ENCODE measurements at places on chromosomes 2 and 18.

DNA sequence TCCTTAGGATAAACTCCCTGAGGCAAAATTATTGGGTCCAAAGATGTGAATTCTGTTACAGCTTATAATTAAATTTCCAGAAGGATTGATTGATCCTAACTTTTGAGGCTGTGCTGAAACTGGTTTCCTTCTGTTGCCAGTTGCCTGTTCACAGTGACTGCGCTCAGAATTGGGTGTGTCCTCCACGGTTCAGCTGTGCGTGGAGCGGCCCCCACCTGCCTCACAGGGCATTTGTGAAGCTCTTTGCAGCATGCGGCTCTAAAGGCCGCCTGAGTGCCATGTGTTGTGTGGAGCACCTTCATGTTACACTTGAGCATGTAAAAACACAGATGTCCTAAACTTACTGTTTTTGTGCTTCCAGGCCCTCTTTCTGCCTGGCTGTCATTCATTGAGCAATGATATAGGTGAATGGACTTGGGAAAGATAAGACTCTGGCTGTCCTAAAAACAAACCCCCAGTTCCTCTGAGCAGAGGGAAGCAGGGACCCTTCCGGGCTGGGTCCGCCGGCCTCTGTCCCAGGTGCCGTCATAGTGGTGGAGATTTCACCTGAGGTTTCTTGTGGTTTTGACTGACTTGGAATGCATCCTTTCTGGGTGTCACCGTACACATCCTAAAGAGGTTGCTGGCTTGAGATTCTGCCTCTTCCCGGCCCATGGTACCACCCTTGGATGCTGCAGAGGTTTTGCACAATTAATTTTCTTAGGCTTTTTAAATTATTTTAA, 173.6 kb downstream of the LDLRAD4 start:
- no peak for DNase-seq

DNA sequence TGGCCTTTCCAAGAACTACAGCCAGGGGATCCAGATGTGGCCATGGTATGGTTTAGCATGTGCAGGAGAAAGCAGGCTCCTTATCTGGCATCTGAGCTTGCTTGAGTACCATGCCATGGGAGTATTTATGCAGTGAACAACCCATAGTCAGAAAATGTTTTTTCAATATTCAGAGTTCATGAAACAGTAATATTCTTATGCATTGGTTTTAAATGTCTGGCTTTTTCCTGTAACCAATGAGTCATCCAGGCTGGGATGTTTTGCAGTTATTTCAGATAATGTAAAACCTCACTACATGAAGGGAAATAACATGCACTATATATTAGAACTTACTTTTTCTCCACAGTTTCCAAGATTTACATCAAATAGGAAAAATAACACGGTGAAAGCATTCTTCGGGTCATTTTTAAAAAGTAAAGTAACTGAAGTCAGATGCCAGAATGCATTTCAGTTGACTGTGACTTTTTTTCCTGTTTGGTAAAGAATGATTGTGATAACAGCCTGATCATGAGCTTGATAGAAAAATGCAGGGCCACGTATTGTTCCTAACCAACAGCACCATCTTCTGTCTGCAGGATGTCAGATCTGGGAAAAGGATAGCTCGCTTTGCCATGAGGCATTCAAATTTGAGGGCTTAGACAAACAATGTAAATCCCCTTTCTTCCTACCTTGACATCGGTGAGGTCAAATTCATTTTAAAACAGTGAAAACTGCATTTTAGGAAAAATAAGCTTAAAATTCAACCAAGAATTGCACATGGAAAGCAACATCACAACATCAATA, 152.8 kb downstream of the DSC3 start:
- no peak for DNase-seq

DNA sequence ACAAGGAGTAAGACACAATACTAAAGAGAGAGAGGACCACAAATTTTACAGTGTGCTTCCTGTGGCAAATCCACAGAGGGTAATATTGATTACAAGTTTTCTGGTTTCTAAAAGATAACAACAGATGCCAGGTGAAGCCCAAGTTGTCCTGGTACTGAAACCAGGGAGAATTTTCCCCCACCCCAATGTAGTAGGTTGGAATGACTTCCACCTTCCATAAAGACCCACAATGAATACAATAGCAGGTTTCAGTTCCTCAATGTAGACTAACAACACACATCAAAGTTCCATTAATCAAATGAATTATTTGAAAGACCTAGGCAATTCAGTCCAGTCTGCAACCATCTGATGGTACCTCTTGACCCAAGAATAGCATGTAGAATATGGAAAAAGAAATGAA, 44.0 kb upstream of the TMEM247 start:
- DNase-seq = no peak

- no peak for DNase-seq
Observed at GRCh38 chr2:170517538-170517937, 197.6 kb upstream of the SP5 start.

- DNase-seq = no peak
Observed at GRCh38 chr2:222952204-222952603, 91.4 kb downstream of the ACSL3 start.

DNA sequence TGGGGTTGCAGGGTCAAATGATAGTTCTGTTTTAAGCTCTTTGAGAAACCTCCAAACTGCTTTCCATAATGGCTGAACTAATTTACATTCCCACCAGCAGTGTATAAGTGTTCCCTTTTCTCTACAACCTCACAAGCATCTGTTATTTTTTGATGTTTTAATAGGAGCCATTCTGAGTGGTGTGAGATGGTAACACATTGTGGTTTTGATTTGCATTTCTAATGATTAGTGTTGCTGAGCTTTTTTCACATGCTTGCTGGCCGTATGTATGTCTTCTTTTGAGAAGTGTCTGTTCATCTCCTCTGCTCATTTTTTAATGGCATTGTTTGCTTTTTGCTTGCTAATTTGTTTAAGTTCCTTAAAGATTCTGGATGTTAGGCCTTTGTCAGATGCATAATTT, 107.7 kb downstream of the PDE11A start:
- no peak for DNase-seq

- DNase-seq = no peak
Observed at GRCh38 chr2:67579806-67580205, 182.7 kb downstream of the ETAA1 start.

DNA sequence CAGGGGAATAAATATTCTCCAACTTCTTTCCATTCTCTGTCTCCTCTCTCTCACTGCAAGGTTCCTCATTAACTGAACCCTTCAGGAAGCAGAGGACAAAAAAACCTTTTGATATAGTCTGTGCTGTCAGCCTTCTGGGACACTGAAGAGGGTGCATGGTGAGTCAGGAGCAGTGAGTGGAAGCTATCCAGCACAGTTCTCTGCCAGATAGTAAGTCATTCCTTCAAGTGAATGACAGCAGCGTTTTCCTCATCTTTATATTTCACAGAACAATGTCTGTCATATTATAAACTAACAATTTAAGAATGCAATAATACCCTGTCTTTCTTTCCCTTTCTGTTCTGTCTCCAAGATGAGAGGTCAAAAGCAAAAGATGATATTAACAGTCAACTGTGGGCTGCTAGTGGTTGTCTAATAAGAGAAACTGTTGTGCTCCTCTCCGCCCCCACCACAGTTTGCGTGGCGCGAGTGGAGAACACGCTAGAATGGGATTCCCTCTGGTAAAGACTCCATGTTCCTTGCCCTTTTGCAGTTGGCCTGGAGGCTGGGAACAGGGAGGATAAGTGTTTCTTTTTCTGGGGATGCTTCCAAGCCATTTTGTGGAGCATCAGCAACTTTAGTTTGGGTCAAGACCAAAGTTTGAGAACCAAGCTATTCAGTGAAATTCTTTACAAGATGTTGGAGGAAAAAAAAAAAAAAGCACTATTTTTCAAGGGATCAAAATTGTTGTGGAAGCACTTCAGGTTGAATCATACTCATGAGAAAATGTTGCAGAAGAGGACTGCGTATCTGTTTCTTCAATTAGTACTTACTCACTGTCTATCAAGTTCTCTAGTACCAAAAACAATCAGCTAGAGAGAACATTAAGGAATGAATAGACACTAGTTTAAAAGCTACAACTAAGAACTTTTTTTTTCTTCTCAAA, 430.2 kb downstream of the SETBP1 start:
- DNase-seq = no peak

DNA sequence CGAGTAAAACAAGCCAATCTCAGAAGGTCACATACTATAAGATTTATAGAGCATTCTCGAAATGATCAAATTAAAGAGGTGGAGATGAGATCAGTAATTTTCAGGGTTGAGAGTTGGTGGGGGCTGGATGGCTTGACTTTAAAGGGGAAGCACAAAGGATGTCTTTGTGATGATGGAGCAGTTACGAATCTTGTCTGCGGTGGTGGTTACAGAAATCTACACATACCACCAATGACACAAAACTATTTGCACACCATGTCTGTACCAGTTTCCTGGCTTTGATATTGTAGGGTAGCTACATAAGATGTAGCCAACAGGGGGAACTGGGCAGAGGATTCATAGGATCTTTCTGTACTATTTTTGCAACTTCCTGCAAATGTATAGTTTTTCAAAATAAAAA, 190.6 kb upstream of the SMIM21 start:
- DNase-seq = no peak

DNA sequence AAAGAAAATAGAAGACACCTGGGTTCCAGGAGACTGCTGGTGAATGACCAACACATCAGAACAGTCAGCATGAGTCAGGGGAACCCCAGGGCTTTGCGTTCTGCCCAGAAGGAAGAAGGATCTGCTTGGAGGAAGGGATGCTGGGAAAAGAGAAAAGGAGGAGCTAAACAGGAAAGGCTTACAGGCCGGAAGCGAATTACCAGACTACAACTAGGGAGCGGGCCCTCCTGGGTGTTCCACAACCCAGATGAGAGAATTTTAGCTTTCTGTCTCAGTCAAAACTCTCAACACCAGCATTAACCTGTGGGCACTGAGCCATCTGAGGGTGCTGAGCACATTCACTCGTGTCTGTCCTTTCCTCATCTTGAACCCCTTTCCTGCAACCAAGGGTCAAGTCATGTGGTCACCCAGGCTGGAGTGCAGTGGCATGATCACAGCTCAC, 19.2 kb downstream of the CDC42EP3 start:
- no peak for DNase-seq

DNA sequence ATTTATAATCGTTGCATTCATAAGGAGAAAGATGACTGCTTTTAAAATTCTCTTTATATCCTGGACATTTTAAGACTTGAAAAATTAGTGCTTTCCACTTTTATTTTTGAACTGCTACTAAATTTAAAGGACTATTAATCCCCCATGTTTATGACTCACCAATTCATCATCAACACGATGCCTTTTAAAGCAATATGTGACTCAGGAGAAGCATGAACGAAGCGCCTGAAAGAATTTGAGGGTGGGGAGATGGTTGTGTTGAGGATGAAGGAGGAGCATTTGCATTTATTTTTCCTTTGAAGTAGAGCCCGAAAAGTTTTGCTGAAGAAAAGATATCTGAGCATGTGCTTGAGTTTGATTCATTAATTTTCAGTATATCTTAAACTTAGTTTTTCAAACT, 192.2 kb upstream of the LRRTM1 start:
- DNase-seq = no peak

DNA sequence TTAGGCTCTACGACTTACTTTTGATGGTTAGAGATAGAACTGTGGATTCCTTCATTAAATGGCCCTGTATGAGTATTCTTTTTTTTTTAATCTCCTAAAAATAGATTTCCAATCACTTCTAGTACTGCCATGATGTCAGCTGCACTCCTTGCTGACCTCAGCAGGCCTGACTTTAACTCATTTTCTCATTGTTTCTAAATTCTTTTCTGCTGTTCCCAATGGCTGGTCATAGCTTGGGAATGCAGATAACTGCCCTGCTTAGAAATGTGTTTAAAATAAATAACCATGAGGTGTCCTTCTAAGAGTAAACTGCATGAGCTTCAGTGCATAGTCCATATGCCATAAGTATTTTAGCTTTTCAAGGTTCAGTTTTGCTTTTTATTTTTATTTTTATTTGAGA, 15.7 kb downstream of the CCDC85A start:
- DNase-seq = no peak

- no peak for DNase-seq
Observed at GRCh38 chr2:218406949-218407618, 7.4 kb downstream of the CTDSP1 start.

DNA sequence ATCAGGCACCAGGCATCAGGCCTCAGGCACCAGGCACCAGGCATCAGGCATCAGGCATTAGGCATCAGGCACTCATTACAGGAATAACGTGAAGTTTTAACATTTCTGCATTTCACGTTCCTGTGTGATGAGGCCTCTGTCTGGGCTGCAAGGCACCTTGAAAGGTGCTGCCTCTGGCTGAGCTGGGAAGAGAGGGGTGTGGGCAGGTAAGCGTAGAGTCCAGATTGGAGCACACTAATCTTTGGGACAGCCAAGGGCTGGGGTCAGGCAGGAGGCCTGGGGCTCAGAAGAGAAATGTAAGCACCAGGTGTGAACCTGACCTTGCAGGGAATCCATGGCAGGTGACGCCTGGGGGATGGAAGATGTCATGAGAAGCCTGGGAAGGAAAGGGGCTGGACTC, 25.3 kb upstream of the SNTG2 start:
- no peak for DNase-seq

DNA sequence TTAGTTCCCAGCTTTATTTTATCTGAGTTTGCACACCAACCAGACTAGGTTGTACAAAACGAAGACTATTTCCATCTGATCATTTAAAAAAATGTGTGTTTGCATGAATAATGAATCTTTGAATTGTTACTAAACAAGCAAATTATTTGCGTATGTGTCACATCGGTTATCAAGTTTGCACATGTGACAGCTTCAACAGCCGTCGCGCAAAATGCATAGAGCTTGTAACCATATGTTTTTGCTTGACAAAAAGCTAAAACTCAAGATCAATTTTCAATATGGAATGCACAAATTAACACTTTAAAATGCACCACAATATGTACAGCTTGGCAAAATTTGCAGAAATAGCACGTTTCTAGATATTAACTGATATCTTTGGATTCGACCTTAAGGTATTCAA, 184.1 kb downstream of the PTGR3 start:
- no peak for DNase-seq

DNA sequence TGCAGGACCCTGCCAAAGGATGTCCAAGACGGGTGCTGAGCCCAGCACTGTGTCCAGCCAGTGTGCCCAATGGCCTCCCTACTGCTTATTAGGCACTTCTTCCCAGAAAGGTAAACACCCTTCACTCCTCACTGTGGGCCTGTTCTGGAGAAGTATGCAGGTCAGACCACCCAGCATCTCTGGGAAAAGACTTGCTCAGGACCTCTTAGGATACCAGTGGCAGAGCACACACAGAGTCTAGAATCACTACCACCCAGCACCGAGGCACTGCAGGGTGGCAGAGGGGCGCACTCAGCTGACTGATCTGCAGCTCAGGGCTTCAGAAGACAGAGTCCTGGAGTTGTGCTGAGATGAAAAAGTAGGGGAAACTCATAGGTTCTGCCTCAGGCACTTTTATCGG, 25.8 kb downstream of the XDH start:
- DNase-seq = no peak

All from GM12892 (cell line).